Fibroblast of upper back skin (primary cell): ENCODE measurements at places on chromosomes 3 and 15.
A peak's percentile ranks its signal among the peaks of the same experiment; 100 is the strongest.

- DNase-seq, result no peak
Measured at GRCh38 chr3:20186600-20187004, 596 bp upstream of the SGO1 start.

GRCh38 chr3:32937331-32937730, 14.1 kb upstream of the CCR4 start:
- DNase-seq, result no peak

DNA sequence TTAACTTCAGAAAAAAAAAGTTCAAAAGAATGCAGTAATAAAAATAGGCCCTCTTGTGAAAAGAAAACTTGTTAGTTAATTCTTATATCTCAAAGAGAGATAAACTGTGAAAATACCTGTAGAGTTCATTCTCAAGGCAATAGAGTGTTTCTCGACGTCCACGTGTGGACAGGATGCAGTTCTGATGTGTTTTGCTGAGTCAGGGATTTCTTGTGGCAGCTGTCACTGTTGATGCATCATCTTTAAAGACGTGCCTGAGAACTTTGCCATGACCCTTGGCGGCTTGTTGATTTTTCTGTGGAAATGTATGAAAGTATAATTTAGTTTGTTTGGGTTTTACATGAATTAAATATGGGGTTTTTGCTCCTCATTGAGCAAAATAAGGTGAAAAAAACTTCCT, 702.2 kb downstream of the NLGN1 start:
- DNase-seq, result no peak

GRCh38 chr3:135239615-135239884, 444.5 kb downstream of the EPHB1 start:
- DNase-seq, result no peak

DNA sequence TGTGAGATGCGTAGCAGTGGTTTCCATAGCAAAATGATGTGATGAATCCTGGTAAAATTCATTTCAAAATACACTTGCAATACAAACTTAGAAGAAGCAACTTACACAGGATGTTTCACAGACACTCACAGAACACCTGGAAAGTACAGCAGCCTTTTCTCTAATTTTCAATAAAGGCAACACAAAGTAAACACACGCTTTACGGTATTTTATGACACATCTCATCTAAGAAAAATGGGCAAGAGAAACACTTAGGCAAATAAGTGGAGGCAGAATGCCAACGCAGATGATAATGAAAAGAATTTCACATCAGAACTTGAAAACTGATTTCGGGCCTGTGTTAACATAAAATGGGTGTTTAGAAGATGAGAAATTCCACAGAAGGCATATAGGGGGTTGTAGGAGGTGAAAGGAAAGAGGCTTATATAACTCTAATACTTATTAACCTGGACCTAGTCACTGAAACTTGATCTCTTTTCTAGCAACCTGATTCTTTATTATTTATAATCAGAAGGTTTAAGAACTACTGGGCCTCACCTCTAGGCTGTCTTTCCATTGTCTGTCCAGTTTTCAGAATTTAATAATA, 25.6 kb upstream of the MAP3K13 start:
- DNase-seq, result no peak

GRCh38 chr3:19907523-19907922, 26.5 kb downstream of the EFHB start:
- no peak for DNase-seq

DNA sequence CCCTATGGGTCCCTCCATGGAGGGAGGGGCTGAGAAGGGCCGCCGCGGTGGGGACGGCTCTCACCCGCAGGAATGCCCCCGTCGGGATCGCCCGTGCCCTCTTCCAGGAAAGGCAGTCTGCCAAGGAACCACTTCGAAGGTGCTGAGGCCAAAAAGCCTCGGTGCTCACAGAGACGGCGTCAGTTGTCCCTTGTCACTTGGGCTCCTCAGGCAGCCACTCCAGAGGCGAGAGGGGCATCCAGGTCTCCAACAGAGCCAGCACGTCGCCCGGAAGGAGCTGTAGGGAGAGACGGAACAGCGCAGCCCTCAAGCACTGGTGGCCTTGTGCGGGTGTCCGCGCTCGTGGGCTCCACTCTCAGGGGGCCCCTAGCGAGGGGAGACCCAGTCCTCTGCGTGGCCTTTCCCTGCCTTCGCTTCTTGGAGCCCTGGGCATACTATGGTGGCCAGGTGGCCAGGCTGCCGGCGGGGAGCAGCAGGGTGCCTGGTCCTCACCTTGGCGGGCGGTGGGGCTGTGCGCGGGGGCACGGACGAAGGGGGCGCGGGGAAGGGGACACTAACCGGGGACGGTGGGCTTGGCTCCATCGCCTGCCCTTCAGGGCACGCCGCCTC, 994 bp downstream of the MESP1 start:
- DNase-seq, result no peak

DNA sequence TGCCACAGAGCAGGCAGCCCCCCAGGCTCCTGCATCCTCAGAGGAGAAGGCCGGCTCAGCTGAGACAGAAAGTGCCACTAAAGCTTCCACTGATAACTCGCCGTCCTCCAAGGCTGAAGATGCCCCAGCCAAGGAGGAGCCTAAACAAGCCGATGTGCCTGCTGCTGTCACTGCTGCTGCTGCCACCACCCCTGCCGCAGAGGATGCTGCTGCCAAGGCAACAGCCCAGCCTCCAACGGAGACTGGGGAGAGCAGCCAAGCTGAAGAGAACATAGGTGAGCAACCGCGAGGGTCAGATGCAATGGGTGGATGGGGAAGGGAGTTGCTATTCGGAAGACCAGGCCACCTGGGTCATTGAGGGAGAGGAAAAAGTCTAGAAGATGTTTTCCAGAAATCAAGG, 53.0 kb downstream of the GAP43 start:
- no peak for DNase-seq

DNA sequence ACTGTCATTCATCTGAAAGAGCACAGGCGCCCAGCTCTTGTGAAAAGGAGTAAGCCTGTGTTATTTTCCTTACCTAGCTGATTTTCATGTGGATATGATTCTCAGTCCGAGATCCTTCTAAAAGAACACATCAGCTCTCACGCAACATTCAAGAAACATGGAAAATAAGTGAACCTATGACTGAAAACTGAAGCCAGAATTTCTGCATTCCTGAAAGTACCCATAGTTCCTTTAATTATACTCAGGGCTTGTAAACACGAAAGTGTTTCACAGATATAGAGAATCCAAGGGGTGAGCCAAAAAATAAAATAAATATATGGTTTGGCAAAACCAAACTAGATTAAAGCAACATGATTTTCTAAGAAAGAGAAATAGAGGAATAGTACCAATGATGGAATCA, 100.8 kb upstream of the CHMP2B start:
- DNase-seq, result no peak

DNA sequence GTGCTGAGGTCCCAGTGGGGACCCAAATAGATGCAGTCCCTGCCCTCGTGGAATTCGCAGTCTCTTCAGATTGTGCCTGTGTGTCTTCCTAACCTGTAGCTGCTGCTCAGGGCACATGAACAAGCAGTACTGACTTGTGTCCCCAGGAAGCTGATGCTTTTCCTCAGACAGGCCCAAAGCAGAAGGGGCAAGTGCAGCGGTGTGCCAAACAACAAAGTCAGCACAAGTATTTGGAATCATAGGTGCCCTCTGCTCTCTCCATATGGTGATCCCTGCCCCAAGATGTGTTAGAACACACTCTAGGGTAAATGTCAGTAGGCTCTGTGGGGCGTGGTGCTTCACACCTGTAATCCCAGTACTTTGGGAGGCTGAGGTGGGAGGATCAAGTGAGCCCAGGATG, 21.9 kb downstream of the BHLHE40 start:
- DNase-seq, result no peak

DNA sequence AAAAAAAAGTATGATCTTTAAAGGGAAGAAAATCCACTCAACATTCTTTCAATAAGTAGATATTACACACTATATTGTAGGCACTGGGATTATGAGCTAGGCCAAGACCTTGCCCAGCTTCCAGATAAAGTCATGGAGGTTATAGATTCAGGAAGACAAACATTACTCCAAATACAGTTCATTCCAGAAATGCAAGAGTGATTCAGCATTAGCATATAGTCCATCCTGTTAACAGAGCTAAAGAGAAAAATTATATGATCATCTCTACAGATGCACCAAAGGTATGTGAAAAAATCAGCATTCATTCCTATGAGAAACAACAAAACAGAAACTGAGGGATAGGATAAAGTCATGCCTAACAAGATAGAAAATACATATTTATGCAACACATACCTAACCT, 42.1 kb upstream of the NSMCE3 start:
- peak; percentile 29 for DNase-seq

DNA sequence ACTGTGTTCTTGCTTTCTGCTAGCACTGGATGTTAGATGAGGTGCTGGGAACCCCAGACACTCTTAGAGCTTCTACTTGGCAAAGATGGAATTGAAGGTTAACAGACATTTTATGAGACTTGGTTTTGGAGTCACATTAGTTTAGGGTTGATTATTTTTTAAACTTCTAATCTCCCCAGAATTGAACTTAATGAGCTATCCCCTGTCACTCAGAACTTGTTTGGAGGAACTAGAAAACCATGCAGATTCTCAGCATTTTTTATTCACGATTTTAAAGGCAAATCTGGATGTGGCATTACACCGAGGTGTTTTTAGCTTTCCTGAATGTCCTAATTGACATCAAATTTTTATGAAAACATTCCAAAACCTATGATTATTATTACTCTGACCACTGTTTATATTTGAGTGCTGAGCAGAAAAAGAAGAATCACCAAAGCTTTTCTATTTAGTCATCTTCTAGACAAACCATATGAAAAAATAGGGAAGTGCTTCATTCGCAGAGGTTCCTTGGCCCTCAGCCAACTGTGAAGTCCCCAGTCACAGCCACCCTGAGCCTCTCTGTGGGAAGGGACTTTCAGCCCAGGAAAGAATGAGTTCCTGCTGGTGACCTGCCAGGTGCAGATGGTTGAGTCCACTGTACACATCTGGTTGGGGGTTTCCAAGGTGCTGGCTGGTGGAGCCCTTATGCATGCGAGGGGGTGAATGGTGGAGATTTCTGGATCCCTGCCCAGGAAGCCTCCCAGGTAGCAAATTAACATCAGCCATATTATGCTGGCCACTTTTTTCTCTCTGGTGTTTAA, 196.0 kb upstream of the TOPAZ1 start:
- no peak for DNase-seq

GRCh38 chr15:38035701-38036100, 101.3 kb downstream of the TMCO5A start:
- DNase-seq, result no peak

- peak; percentile 56 for DNase-seq
Measured at GRCh38 chr3:72694398-72694797, 153.8 kb downstream of the SHQ1 start.
